Heart right ventricle (tissue), 16 donors: ENCODE measurements at places on chromosomes 1 and 21. TPM values are rescaled to one million over a fixed set of nuclear protein-coding genes. Genes with fewer than 3 reads are reported as not detected.

GRCh38 chr1:201422436-201423030 is 1.0 kb upstream of the TNNI1 start:
- no peaks in the 10 kb centered on the region for H3K36me3 ChIP-seq
- no peaks in the 10 kb centered on the region for H3K4me1 ChIP-seq
- no peaks in the 10 kb centered on the region for H3K27me3 ChIP-seq
- DNase-seq = no peak
- no peak overlapping the region for H3K4me3 ChIP-seq

- no peaks in the 10 kb centered on the region for H3K4me1 ChIP-seq
- H3K27me3 ChIP-seq = no peaks in the 10 kb centered on the region
- no peaks in the 10 kb centered on the region for H3K36me3 ChIP-seq
- DNase-seq = no peak
These were observed 102.5 kb upstream of the TARDBP start for GRCh38 chr1:10909697-10910680.

DNA sequence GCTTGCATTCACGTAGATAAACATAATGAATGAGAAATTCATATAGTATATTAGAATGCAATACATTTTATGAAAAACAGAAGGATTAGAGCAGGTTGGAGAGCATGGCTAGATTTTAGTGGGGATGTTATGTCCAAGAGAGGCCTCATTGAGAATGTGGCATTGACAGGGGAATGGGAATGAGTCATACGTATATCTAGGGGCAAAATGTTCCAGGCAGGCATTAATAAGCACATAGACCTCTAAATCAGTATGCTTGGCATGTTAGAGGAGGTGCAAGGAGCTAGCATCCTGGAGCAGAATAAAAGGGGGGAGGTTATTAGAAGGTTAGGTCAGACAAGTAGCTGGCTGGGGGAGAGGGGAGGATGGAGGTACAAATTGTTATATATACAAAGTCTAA is 93.0 kb downstream of the USH2A start:
- no peak overlapping the region for H3K27ac ChIP-seq
- DNase-seq = no peak
- H3K4me1 ChIP-seq = no peaks in the 10 kb centered on the region
- no peaks in the 10 kb centered on the region for H3K27me3 ChIP-seq
- H3K4me3 ChIP-seq = no peak overlapping the region

GRCh38 chr1:46394108-46394871 is at the start of gene FAAH:
Gene FAAH, plus strand, starts transcription at chr1:46394317. Its CDS starts 32 bp downstream, at chr1:46394349.
- peak within 1 kb of the TSS; percentile 54 for H3K4me3 ChIP-seq
- peaks cover 16% of the 10 kb centered on the region for H3K4me1 ChIP-seq
- H3K27me3 ChIP-seq = peaks cover 5% of the 10 kb centered on the region
- no peak within 1 kb of the TSS for H3K27ac ChIP-seq
- H3K36me3 ChIP-seq = no peaks in the 10 kb centered on the region

DNA sequence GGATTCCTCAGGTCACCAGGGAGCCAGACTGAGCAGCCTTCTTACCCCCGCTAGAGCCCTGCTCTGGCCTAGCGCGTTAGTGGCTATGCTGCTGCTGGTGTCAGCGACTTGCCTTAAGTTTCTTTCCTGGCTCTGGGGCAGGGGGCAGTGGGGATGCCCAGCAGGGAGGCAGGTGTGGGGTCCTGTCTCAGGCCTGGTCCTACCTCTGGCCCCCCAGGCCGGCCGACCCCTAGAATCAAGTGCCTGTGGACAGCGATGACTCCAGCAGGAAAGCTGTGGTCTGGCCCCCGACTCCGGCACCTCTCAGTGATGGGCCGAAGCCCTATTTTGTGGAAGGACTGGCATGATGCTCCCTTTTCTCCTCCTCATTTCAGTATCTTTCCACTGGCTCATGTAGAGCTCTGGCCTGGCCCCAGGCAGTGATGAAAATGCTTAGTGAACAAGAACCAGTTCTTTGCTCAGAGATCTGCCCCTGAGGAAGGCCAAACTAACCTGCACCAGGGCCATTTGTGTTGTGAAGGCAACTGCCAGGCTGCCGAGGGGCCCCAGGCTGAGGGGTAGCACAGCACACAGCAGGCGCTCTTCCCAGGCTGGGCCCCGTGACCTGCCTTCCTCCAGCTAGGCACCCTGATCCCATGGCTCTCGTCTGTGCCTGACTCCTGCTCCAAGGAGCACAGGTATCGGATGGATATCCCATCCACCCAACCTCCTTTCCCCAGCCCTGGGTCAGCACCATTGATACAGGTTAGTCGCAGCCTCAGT is 23.7 kb downstream of the MRPL37 start:
- no peaks in the 10 kb centered on the region for H3K36me3 ChIP-seq
- no peak for DNase-seq
- H3K4me1 ChIP-seq = peaks cover 6% of the 10 kb centered on the region
- H3K4me3 ChIP-seq = no peak overlapping the region
- no peak overlapping the region for H3K27ac ChIP-seq

DNA sequence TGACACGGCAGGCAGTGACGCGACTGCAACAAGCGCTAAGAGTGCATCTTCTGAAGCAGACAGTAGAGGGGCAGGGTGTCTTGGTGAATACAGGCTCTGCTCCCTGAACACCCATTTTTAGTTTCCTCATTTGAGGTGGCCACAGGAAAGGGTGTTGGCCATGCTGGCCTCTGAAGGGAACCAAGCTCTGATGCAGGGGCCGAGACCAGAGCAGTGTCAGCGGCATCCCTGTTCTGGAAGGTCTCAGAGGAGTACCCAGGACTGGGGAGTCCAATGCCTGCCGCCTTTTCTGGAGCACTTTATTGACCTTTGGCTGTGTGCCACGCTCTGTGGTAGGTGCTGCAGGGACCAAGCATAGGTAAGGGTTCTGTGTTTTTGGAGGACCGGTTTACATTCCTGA is 100.4 kb downstream of the KCNJ6 start:
- peaks cover 4% of the 10 kb centered on the region for H3K27me3 ChIP-seq
- H3K4me1 ChIP-seq = no peaks in the 10 kb centered on the region
- DNase-seq = no peak
- H3K36me3 ChIP-seq = no peaks in the 10 kb centered on the region

- peaks cover under 1% of the 10 kb centered on the region for H3K36me3 ChIP-seq
- no peak overlapping the region for H3K27ac ChIP-seq
- no peaks in the 10 kb centered on the region for H3K4me1 ChIP-seq
- no peak for DNase-seq
These were observed 24.3 kb downstream of the TSPAN2 start for GRCh38 chr1:115065021-115065420.

GRCh38 chr1:88104236-88104635 is 579.8 kb upstream of the PKN2 start:
- H3K27me3 ChIP-seq = no peaks in the 10 kb centered on the region
- no peak for DNase-seq
- H3K27ac ChIP-seq = no peak overlapping the region
- no peaks in the 10 kb centered on the region for H3K36me3 ChIP-seq

The NBPF6 gene
- polyA plus RNA-seq = not detected

The METTL18 gene
- 6.6 TPM for polyA plus RNA-seq

The KRTAP19-1 gene
- polyA plus RNA-seq = not detected

The RGS13 gene
- 0.15 TPM for polyA plus RNA-seq
